WTC11 (cell line): ENCODE measurements at places on chromosomes 1 and 21. TPM values are rescaled to one million over a fixed set of nuclear protein-coding genes. Genes with fewer than 3 reads are reported as not detected.

- peak overlapping the region; percentile 45; the same call in 1 of the 2 replicates for H3K27ac ChIP-seq
- no peak overlapping the region for H3K4me3 ChIP-seq
- no peak for DNase-seq
- peaks cover 24% of the 10 kb centered on the region for H3K4me1 ChIP-seq
- peaks cover 3% of the 10 kb centered on the region; the same call in 1 of the 2 replicates for H3K36me3 ChIP-seq
Measured at GRCh38 chr1:21896026-21896425, 41.1 kb downstream of the HSPG2 start.

OR2M7 gene
- not detected in 3 replicates for total RNA-seq

ATP1A4 gene
- total RNA-seq = 0.37 to 0.78 TPM (median 0.55 TPM) in 3 replicates

DNA sequence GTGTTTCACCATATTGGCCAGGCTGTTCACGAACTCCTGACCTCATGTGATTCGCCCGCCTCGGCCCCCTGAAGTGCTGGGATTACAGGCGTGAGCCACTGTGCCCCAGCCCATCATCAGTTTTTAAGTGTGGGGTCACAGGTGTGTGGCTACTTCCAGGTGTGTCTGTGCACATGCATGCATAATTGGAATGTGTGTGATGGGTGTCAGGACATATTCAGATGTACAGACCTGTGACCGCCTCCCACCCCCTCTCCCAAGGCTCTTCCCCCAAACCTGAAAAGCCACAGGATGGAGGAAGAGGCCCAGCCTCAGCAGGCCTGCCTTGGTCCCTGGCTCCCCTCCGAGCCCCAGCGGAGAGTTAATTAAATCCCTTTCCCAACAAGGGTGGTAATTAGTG, 37.3 kb upstream of the CSF3R start:
- no peaks in the 10 kb centered on the region; the same call in 1 of the 2 replicates for H3K27me3 ChIP-seq
- no peak overlapping the region for H3K27ac ChIP-seq
- no peak for DNase-seq

LCE2A gene
- not detected in 3 replicates for total RNA-seq

TOR1AIP2 gene
- total RNA-seq = 57.1 to 58.0 TPM (median 57.2 TPM) in 3 replicates

AJAP1 gene
- total RNA-seq = 1.5 to 2.1 TPM (median 1.6 TPM) in 3 replicates

LMX1A gene
- not detected in 3 replicates for total RNA-seq

DNA sequence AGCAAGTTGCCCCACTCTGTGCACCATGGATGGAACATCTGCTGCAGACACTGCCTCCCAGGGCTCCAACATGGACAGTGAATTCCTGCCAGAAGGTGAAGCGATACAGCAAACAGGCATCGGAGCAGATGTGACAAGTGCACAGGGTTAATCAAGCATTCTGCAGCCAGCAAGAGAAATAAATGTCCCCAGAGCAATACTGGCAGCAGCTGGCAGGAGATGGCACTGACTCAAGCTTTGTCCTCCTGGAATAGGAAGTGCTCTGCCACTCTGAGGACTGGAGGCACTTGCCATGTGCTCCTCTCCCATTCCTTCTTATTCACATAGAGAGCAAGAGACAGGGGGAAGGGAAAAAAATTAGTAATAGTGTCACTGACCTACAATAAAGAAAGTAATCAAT, 402.7 kb upstream of the DAB1 start:
- no peak for DNase-seq
- no peaks in the 10 kb centered on the region for H3K27me3 ChIP-seq
- H3K27ac ChIP-seq = no peak overlapping the region
- no peak overlapping the region for H3K4me3 ChIP-seq
- H3K4me1 ChIP-seq = peaks cover under 1% of the 10 kb centered on the region; the same call in 1 of the 2 replicates

DNA sequence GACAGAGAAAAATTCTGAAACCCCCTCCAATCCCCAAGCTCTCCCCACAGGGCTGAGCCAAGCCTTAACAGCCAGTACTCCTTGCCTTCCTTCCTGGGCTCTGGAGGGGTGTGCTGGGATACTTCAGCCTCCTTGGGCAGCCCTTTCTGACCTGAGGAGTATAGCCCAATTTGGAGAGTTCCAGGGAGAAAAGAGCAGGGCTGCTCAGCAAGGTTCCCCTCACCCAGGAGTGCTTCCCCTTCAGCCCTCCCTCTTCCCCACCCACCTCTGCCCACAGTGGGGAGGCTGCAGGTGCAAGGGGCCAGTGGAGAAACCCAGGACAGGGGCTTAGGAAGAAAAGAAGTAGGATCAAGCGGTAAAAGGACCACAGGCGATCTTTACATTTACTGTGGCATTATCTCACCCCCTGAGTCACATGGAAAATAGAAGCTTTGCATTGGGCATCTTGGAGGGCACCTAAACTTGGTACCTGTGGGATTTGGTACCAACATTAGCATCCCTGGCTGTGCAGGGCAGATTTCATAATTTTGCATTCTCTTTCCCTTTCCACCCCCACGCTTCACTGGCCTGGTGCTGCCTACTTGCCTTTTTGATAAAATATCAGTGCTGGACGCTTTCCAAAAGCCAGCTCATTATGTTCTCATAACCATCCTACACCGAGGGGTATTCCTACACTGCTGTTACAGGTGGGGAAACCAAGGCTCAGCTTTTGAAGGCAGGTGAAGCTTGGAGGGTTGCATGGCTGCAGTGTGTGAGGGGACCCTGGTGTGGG, 2.8 kb upstream of the ADORA1 start:
- H3K27me3 ChIP-seq = peaks cover 38% of the 10 kb centered on the region
- H3K4me1 ChIP-seq = peaks cover 33% of the 10 kb centered on the region
- no peak overlapping the region for H3K27ac ChIP-seq
- DNase-seq = no peak
- H3K36me3 ChIP-seq = no peaks in the 10 kb centered on the region

NEXN gene
- 1.4 to 2.5 TPM (median 1.6 TPM) in 3 replicates for total RNA-seq

DNA sequence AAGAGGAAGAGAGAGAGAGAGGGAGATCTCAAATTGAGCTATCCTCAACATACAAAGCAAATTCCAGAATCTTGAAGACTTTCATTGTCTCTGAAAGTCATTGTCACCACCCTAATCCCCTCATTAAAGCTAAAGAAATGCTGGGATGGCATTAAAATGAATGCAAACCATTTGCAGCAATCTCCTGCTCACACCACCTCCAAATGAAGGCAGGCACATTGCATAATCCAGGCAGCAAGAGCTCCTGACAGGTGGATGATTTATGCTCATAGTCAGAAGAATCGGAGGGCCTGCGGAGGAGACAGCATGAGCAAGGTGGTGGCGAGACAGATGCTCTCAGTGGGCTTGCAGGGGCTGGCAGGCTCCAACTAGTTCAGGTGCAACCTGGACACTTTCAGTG, 90.2 kb downstream of the ESRRG start:
- peaks cover 10% of the 10 kb centered on the region for H3K4me1 ChIP-seq
- H3K4me3 ChIP-seq = no peak overlapping the region
- no peak overlapping the region for H3K27ac ChIP-seq
- no peaks in the 10 kb centered on the region for H3K36me3 ChIP-seq
- H3K27me3 ChIP-seq = no peaks in the 10 kb centered on the region

- peaks cover 5% of the 10 kb centered on the region; the same call in 1 of the 2 replicates for H3K27me3 ChIP-seq
- no peak overlapping the region for H3K4me3 ChIP-seq
- DNase-seq = peak; percentile 65
- no peaks in the 10 kb centered on the region for H3K36me3 ChIP-seq
- H3K27ac ChIP-seq = no peak overlapping the region
Measured at GRCh38 chr1:227449051-227449450, 114.3 kb upstream of the ZNF678 start.

DNA sequence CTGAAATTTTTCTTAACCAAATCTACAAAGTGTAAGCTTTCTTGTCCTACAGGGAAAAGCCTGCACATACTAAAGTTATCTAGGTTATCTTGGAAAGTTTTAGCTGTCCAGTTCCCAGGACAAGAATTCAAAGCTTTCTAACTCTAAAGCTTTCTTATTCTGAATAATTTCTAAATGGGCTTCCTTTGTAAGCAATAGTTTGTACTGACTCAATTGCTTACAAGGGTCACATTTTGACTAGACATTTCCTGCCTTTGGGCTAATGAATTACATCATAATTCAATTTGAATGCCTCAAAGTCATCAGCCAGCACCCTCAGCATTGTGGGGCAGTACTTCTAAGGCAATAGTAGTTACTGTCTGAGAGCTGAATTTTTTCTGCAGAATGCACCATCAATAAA, 223.0 kb downstream of the LTN1 start:
- H3K27me3 ChIP-seq = no peaks in the 10 kb centered on the region
- no peak overlapping the region for H3K27ac ChIP-seq
- H3K4me3 ChIP-seq = no peak overlapping the region

GRCh38 chr21:42614396-42614795, 39.0 kb upstream of the PDE9A start:
- no peak overlapping the region for H3K4me3 ChIP-seq
- H3K36me3 ChIP-seq = peaks cover 4% of the 10 kb centered on the region; the same call in 1 of the 2 replicates
- no peak overlapping the region for H3K27ac ChIP-seq

GRCh38 chr1:207831517-207832327, 79.2 kb downstream of the CD34 start:
- peaks cover 3% of the 10 kb centered on the region; the same call in 1 of the 2 replicates for H3K4me1 ChIP-seq
- no peaks in the 10 kb centered on the region for H3K36me3 ChIP-seq
- no peaks in the 10 kb centered on the region for H3K27me3 ChIP-seq
- no peak overlapping the region for H3K4me3 ChIP-seq

NBPF6 gene
- not detected in 3 replicates for total RNA-seq

DNA sequence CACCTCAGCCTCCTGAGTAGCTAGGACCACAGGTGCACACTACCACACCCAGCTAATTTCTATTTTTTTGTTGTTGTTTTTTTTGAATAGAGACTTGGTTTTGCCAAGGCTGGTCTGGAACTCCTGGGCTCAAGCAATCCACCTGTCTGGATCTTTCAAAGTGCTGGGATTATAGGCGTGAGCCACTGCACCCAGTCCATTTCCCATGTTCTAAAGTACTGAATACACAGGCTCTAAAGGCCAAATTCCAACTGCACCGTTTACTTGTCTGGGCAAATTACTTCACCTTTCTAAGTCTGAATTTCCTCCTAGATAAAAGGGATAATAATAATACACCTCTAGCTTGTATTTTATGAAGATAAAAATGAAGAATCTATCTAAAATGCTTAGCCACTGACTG, 39.6 kb downstream of the FRRS1 start:
- no peak overlapping the region for H3K27ac ChIP-seq
- H3K36me3 ChIP-seq = no peaks in the 10 kb centered on the region; the same call in 1 of the 2 replicates
- H3K27me3 ChIP-seq = no peaks in the 10 kb centered on the region
- H3K4me3 ChIP-seq = no peak overlapping the region
- no peak for DNase-seq
- peaks cover 25% of the 10 kb centered on the region for H3K4me1 ChIP-seq

DNA sequence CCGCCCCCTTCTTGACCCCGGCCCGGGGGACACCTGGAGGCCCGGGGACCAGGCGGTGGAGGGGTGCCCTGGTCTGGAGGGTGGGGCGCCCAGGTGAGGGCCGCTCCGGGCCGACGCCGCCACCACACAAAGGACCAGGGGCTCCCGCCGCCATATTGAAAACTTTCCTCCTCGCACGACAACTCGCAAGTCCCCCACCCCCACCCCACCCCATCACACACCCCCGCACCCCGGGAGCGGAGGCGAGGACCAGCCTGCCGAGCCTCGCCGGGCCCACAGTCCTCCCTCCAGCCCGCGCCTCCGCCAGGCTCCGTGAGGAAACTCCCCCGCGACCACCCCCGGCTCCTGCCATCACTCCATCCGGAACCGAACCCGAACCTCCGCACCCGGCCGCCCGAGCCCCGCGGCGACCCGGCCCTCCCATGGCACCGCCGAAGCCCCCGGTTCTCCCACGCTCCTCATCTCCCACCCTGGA, 733 bp downstream of the KDM5B start:
- peaks cover 64% of the 10 kb centered on the region for H3K4me1 ChIP-seq
- H3K27me3 ChIP-seq = peaks cover 3% of the 10 kb centered on the region
- DNase-seq = peak; percentile 36
- peak overlapping the region; percentile 80 for H3K4me3 ChIP-seq
- H3K27ac ChIP-seq = no peak overlapping the region

OR2T29 gene
- not detected in 3 replicates for total RNA-seq

DNA sequence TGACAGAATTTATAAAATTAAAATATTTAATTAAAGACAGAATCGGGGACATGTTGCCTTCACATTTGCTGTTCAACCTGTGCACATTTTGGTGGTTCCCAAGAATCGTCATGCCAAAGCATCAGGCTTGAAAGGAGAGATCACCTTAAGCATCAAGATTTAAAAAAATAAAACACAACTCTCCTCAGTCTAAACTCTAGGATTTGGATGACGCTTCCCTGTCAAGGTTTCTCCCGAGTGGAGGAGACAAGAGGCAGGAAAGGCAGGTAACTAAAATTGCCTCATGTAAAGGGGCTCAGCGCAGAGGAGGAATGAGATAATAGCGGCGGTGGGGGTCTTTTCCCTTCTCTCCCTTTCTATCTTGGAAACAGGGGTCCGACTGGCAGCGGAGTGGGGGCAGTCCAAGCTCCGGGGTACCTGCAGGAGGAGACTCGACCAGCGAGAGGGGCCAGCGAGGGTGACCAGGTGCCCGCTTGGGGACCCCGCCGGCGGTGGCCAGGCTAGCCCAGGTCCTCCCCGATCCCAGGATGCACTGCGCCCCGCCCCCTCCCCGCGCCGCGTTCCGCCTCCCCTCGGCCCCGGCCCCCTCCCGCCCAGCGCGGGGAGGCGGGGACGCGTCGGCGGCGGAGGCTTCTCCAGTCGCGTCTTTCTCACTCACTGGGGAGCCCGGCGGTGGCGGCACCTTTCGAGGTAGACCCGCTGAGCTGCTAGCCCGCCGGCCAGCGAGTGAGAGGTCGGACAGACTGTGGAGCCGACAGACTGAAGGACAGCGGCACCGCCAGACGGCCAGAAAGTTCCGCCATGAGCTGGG, at the start of gene FNBP1L:
Gene FNBP1L (plus strand): TSS at position 638 of the 811 bp plus-strand sequence. CDS start 164 bp downstream, at position 802.
- H3K27me3 ChIP-seq = no peaks in the 10 kb centered on the region
- peak within 1 kb of the TSS; percentile 98 for H3K27ac ChIP-seq
- H3K4me1 ChIP-seq = peaks cover 34% of the 10 kb centered on the region
- peak within 1 kb of the TSS; percentile 98 for H3K4me3 ChIP-seq

ERG gene
- 2.8 to 4.5 TPM (median 3.8 TPM) in 3 replicates for total RNA-seq

PCSK9 gene
- total RNA-seq = 47.9 to 73.2 TPM (median 49.3 TPM) in 3 replicates

ATP6V1G3 gene
- not detected in 3 replicates for total RNA-seq

DNA sequence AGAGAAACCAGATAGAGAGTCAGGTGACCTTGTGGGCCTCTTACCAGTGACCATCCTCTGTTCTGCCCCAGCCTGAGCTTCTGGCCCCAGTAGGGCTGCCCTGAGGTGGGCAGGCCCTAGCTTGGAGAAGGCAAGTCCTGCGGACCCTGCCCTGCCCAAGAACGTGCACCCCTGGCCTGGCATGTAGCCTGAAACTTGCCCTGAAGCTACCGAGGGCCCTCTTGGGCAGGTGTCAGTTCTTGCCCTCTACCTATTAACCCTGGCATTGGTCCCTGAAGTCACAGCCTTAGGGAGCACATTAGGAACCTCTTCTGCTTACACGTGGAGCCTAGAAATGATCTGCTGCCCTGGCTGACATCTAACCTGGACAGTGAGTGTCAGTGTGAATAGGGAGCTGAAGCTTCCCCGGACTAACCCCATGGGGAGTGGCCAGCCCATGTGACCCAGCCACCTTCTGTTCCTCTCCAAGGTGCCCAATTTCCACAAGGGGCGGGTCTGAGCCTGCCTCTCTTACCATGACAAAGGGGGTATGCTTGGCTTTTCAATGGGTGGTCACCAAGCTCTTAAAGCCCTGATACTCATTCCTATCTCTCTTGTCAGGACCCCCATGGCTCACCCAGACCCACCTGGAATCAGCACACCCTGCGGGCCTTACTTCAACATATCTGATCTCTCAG, 163.0 kb downstream of the ZSCAN20 start:
- peaks cover 11% of the 10 kb centered on the region for H3K36me3 ChIP-seq
- peaks cover 20% of the 10 kb centered on the region for H3K27me3 ChIP-seq
- DNase-seq = peak; percentile 55
- peak overlapping the region; percentile 57; the same call in 1 of the 2 replicates for H3K27ac ChIP-seq
- H3K4me3 ChIP-seq = no peak overlapping the region

- no peak for DNase-seq
- H3K27ac ChIP-seq = no peak overlapping the region
- H3K27me3 ChIP-seq = no peaks in the 10 kb centered on the region
- peaks cover 23% of the 10 kb centered on the region for H3K4me1 ChIP-seq
- H3K36me3 ChIP-seq = peaks cover 28% of the 10 kb centered on the region
Measured at GRCh38 chr1:101000131-101000873, 25.3 kb downstream of the DPH5 start.

GRCh38 chr1:231708394-231708793, 81.8 kb downstream of the DISC1 start:
- no peak for DNase-seq
- no peak overlapping the region for H3K4me3 ChIP-seq
- no peak overlapping the region for H3K27ac ChIP-seq
